ENCODE measurements at places on chromosomes 7 and 10.
A peak's percentile ranks its signal among the peaks of the same experiment; 100 is the strongest.

DNA sequence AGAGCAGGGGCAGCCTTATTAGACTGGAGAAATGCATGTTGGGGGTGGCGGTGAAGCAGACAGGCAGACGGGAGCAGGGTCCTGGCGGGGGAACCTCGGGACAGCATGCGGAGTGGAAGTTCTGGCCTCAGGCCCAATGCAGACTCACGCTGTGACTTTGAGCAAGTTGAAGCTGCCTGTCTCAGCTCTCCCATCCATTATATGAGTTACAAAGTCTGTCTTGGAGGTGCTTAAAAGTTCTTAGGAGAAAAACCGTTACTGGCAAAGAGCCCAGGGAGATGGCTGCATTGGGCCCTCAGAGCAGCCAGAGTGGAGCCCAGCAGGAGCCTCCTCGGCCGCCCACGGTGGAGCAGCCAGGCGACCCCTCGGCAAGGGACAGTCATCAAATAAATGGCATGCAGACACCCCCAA is 509.5 kb downstream of the PLXNA4 start:
- no peak for DNase-seq

- peak; percentile 30 for DNase-seq
These were observed 34.2 kb downstream of the PUS7 start for GRCh38 chr7:105487579-105488571.

- no peak for DNase-seq
These were observed 1.1 kb downstream of the TMEM273 start for GRCh38 chr10:49187044-49187484.

DNA sequence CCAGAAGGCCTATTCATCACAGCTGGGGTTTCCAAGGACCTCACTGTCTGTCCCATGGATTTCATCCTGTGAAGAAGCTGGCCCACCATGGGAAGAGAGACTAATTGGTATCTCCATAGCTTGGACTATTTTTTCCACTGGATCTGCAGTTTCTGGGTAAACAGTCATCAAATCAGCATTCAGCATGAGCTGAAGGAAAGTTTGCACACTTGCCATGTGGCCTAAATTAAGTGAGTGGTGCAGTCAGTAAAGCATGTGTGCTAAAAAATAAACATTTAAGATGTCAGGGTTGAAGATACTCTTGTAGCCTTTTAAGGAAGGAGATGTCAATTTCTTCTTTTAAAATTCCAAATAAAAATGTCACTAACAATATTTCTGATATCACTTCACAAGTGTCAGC is 381.1 kb upstream of the ZMIZ1 start:
- no peak for DNase-seq

- DNase-seq, result peak; percentile 44
These were observed 10.5 kb downstream of the ST8SIA6 start for GRCh38 chr10:17443707-17444387.
